H1 (cell line): ENCODE measurements at places on chromosomes 7 and 10.

GRCh38 chr7:152351168-152351567 is 84.6 kb downstream of the KMT2C start:
- no peaks in the 10 kb centered on the region for H3K36me3 ChIP-seq
- H3K4me3 ChIP-seq: no peak overlapping the region
- H3K4me1 ChIP-seq: no peaks in the 10 kb centered on the region
- no peaks in the 10 kb centered on the region for H3K27me3 ChIP-seq

DNA sequence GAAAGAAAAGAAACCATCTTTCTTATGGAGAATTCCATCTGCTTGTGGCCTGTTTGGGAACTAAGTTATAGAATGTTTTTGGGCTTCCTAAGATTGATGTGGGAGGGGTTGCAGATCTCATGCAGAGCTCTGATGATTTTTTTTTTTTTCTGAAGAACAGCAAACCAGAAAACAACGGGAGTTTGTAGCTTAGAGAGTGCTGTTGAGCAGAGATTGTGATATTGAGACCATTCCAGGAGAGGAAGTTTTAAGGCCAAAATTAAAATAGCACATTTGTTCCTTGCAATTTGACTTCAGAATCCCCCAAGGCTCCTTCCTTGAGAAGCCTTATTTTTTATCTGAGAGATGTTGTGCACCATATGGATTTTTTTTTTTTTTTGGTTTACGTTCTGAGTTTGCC is 159.5 kb upstream of the NRP1 start:
- H3K36me3 ChIP-seq: no peaks in the 10 kb centered on the region
- no peak overlapping the region for H3K4me3 ChIP-seq
- no peak for DNase-seq

- no peaks in the 10 kb centered on the region for H3K36me3 ChIP-seq
- H3K27ac ChIP-seq: no peak overlapping the region
- no peak for DNase-seq
- no peak overlapping the region for H3K4me3 ChIP-seq
- H3K27me3 ChIP-seq: peaks cover 2% of the 10 kb centered on the region
Observed at GRCh38 chr7:69827558-69827957, 229.3 kb downstream of the AUTS2 start.

- H3K36me3 ChIP-seq: no peaks in the 10 kb centered on the region
- no peak overlapping the region for H3K4me3 ChIP-seq
- DNase-seq: no peak
- H3K4me1 ChIP-seq: no peaks in the 10 kb centered on the region
Observed at GRCh38 chr10:49277973-49278372, 21.0 kb upstream of the C10orf71 start.

DNA sequence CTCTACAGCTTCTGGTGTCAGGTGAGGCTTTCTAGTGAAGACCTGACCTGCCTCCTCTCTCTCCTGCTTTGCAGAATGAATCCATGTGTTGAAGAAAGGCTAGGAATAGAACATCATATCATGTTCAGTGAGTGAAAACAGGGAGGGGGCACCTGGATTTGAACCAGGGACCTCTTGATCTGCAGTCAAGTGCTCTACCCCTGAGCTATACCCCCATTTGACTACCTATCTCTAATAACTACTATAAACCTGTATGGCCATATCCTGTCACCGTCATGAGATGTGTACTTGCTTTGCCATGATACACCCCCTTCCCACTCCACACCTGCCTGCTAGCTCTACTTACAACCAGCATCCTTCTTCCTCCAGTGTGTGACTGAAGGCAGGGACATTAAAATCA is 91.3 kb upstream of the ZNF746 start:
- no peak overlapping the region for H3K4me3 ChIP-seq
- H3K27ac ChIP-seq: no peak overlapping the region
- H3K27me3 ChIP-seq: no peaks in the 10 kb centered on the region
- H3K36me3 ChIP-seq: no peaks in the 10 kb centered on the region; the same call in 1 of the 2 replicates
- H3K4me1 ChIP-seq: no peaks in the 10 kb centered on the region

DNA sequence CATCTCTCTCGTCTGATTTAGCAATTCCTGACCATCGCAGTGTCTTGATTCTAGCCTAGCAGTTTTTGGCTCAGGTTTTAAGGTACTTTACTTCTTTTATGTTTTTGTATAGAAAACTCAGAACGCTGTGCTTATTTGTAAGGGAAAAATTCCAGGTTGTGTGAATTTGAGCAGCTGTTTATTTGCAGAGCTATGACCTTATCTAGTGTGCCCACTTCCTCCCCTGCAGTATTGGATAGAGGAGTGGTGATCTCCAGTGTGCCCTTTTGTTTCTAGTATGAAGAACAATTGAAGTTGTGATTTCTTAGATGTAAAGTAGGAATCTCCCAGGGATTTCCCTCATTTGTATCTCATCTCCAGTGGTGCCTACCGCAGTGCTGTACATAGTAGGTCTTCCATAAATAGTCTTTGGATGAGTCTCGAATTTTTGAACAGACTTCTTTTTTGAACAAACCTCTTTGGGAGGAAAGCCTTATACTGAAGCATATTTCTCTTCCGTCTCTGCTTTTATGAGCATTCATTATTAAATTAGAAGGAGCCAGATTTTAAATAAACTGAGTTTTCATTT is 40.0 kb downstream of the GARS1 start:
- no peak overlapping the region for H3K27ac ChIP-seq
- peaks cover 65% of the 10 kb centered on the region for H3K36me3 ChIP-seq
- H3K4me1 ChIP-seq: no peaks in the 10 kb centered on the region
- H3K27me3 ChIP-seq: no peaks in the 10 kb centered on the region
- H3K4me3 ChIP-seq: no peak overlapping the region

GRCh38 chr10:129761981-129762956 is 201.8 kb downstream of the EBF3 start:
- DNase-seq: peak; percentile 30
- H3K4me3 ChIP-seq: no peak overlapping the region
- no peaks in the 10 kb centered on the region; the same call in 1 of the 2 replicates for H3K4me1 ChIP-seq
- no peak overlapping the region for H3K27ac ChIP-seq
- H3K27me3 ChIP-seq: no peaks in the 10 kb centered on the region
- no peaks in the 10 kb centered on the region for H3K36me3 ChIP-seq

- peaks cover 14% of the 10 kb centered on the region for H3K4me1 ChIP-seq
- peak overlapping the region; percentile 28; the same call in 1 of the 2 replicates for H3K27ac ChIP-seq
- H3K27me3 ChIP-seq: no peaks in the 10 kb centered on the region
- no peak overlapping the region for H3K4me3 ChIP-seq
- H3K36me3 ChIP-seq: peaks cover under 1% of the 10 kb centered on the region
Observed at GRCh38 chr10:79178070-79178576, 109.4 kb downstream of the ZMIZ1 start.

DNA sequence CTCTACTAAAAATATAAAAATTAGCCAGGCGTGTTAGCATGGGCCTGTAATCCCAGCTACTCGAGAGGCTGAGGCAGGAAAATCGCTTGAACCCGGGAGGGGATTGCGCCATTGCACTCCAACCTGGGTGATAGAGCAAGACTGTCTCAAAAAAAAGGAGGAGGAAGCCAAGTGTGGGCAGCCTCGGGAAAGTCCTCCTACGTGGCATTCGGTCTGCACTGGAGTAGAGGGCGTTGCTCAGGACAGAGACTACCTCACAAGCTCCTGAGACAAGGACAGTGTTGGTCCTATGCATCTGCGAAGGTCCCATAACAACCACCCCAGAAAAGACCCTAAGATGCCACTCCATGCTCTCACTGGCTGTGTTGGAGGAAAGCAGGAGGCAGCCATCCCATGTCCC is 10.0 kb upstream of the SERPINE1 start:
- no peak for DNase-seq
- no peaks in the 10 kb centered on the region for H3K36me3 ChIP-seq
- H3K4me3 ChIP-seq: no peak overlapping the region
- peaks cover 5% of the 10 kb centered on the region for H3K4me1 ChIP-seq
- H3K27me3 ChIP-seq: no peaks in the 10 kb centered on the region
- H3K27ac ChIP-seq: no peak overlapping the region

DNA sequence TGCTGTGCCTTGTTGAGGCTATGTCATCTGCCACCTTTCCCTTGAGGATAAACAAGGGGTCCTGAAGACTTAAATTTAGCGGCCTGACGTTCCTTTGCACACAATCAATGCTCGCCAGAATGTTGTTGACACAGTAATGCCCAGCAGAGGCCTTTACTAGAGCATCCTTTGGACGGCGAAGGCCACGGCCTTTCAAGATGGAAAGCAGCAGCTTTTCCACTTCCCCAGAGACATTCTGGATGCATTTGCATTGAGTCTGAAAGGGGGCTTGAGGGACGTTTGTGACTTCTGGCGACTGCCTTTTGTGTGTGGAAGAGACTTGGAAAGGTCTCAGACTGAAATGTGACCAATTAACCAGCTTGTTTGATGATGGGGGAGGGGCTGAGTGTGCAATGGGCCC is 52.5 kb downstream of the VWA2 start:
- no peaks in the 10 kb centered on the region for H3K27me3 ChIP-seq
- H3K27ac ChIP-seq: no peak overlapping the region
- H3K4me3 ChIP-seq: no peak overlapping the region

GRCh38 chr10:90644165-90644564 is 213.7 kb downstream of the HTR7 start:
- H3K27ac ChIP-seq: no peak overlapping the region
- no peaks in the 10 kb centered on the region for H3K36me3 ChIP-seq
- H3K4me3 ChIP-seq: no peak overlapping the region
- DNase-seq: no peak
- H3K4me1 ChIP-seq: no peaks in the 10 kb centered on the region

DNA sequence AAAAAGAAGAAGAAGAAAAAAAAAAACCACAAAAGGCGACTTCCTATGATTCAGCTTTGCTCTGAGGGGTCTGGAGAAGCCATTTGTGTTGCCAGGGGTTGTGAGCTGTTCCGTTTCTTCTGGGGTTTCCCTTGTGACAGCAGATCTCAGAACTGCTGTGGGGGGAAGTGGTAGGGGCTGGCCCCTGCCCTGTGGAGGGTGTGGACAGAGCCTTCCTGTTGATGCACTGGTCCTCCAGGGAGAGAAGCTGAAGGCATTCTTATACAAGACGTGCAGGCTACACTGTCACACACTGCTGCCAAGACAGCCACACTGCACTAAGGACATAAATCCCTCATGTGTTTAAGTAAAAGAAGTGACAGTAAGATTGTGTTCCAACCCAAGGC is 17.3 kb upstream of the CSGALNACT2 start:
- H3K27ac ChIP-seq: no peak overlapping the region
- H3K4me3 ChIP-seq: no peak overlapping the region
- H3K27me3 ChIP-seq: no peaks in the 10 kb centered on the region
- DNase-seq: no peak
- H3K36me3 ChIP-seq: no peaks in the 10 kb centered on the region
- H3K4me1 ChIP-seq: no peaks in the 10 kb centered on the region

GRCh38 chr10:48744587-48744986 is 59.9 kb downstream of the WDFY4 start:
- no peaks in the 10 kb centered on the region for H3K4me1 ChIP-seq
- no peak overlapping the region for H3K4me3 ChIP-seq
- no peak overlapping the region for H3K27ac ChIP-seq
- no peak for DNase-seq

DNA sequence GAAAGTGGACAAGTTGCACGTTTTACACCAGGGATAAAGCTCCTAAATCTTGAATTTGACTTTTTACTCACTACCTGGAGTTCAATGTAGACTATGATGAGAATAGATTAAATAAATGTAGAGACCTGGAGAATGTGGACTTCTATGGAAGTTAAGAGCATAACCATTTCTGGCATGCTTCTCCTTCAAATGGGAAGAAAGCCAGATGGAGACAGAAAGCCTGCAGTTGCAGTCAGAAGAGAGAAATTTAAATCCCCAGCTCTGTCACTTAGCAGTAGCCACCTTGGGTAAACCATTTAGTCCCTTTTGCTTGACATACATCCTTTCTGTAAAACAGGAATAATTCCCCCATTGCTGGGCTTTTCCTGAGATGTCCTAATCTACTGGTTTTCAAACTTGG is 355.3 kb upstream of the AUTS2 start:
- H3K36me3 ChIP-seq: no peaks in the 10 kb centered on the region
- no peak overlapping the region for H3K27ac ChIP-seq
- DNase-seq: no peak
- no peaks in the 10 kb centered on the region for H3K4me1 ChIP-seq
- no peak overlapping the region for H3K4me3 ChIP-seq
- peaks cover 6% of the 10 kb centered on the region for H3K27me3 ChIP-seq

- no peak overlapping the region for H3K4me3 ChIP-seq
- no peak for DNase-seq
- H3K27ac ChIP-seq: no peak overlapping the region
- no peaks in the 10 kb centered on the region for H3K4me1 ChIP-seq
- no peaks in the 10 kb centered on the region for H3K27me3 ChIP-seq
- H3K36me3 ChIP-seq: no peaks in the 10 kb centered on the region; the same call in 1 of the 2 replicates
Observed at GRCh38 chr7:33776788-33777187, 128.6 kb upstream of the BMPER start.

DNA sequence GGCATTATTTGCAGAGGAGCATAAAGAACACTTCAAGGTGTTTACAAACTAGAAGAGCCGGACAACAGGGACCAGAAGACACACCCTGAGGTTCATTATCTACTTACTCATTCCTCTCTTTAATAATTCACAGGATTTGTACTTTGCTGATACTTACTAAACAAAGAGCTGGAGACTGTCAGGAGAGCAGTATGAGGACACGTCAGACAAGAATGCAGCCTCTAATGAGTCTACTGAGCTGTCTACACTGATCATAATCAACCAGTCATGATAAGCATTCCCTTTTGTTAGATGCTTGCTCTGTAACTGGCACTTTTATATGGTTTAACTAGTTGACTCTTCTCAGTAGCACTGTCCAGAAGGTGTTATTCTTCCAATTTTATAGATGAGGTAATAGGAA is 243.3 kb upstream of the CDC14C start:
- H3K27me3 ChIP-seq: no peaks in the 10 kb centered on the region
- no peak for DNase-seq
- H3K27ac ChIP-seq: no peak overlapping the region
- no peak overlapping the region for H3K4me3 ChIP-seq
- H3K4me1 ChIP-seq: no peaks in the 10 kb centered on the region

DNA sequence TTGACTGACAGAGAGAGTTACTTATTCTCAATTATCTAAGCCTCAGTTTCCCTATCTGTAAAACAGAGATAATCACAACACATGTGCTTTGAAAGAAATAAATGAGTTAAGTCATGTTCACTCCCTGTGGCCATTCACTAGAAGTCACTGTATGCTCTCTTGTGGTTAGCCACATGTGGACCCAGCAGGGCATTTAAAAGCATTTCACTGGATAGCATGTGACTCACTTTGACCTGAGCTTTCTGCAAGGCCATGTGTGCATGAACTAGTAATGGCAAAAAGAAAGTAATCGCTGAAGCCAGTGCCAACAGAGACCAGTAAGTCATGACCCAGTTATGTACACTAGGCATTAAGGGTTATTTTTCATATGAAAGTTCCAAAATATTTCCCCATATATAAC is 557.0 kb upstream of the IGFBP3 start:
- no peaks in the 10 kb centered on the region for H3K36me3 ChIP-seq
- DNase-seq: no peak
- H3K4me3 ChIP-seq: no peak overlapping the region
